HCT116 (cell line): ENCODE measurements at places on chromosomes 16 and 17. TPM values are rescaled to one million over a fixed set of nuclear protein-coding genes. Genes with fewer than 3 reads are reported as not detected.

The SULT1A3 gene
- 23.5 TPM for total RNA-seq

The KLHL10 gene
- total RNA-seq: not detected

The SAMD14 gene
- total RNA-seq: 1.5 TPM

The TMC8 gene
- 7.8 TPM for total RNA-seq

The MVD gene
- 119 TPM for total RNA-seq

The GRB2 gene
- total RNA-seq: 146 TPM

GRCh38 chr17:32835291-32835761 is 41.6 kb downstream of the MYO1D start:
- DNase-seq: no peak

DNA sequence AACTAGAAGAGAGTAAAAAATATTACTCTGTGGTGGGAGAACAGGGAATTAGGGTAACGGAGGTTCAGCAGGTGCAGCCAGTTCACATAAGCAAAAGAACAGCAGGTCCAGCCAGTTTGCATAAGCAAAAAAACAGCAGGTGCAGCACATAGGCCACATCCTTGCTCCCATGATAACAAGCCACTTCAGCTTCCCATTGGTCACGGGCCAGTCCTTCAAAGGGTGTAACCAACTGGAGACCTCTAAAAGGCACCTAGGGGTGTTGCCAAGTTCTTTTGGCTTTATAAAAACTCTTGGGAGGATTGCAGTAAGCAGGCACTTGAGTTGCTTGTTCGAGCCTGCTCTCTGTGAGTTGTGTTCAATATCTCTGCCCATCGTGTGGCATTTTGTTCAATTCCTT is 488.1 kb downstream of the XYLT1 start:
- no peak for DNase-seq

GRCh38 chr17:18860161-18860972 is 2.4 kb downstream of the PRPSAP2 start:
- DNase-seq: no peak

DNA sequence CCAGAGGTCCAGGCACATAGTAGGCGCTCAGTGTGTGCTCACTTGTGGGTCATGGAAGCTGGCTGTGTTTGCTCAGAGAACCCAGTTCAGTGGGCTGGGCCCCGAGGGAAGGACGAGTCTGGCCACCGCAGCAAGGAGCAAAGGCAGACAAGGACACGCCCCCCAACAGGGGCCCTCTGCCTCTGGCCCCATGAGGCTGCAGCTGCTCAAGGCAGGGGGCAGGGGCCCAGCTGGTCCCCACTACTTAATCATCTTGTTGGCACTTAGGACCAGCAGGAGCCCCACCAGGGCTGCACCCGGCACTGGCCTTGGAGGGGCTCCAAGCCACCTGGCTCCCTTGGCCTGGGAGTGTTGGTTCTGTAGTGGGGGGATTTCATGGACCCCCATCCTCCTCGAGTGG is 16.1 kb downstream of the KCNJ12 start:
- no peak for DNase-seq

DNA sequence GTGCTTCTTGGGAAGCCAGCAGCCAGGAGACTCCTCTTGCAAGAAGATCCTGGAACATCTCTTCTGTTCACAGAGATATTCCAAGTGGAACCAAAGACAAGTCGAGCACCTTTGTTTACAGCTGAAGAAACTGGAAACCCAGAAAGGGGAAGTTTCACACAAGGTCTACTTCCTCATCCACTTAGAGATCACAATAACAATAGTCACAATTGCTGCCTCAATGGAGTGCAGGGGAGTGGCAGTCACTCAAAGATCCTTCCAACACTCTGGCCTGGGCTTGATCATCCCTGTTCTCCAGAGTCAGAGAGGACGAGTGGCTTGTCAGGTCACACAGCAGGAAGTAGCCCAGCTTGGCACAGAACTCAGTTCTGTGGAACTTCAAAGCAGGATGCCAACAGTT is 46.9 kb upstream of the SIAH1 start:
- DNase-seq: no peak

GRCh38 chr16:30853758-30854157 is 40.1 kb downstream of the BCL7C start:
- no peak for DNase-seq

DNA sequence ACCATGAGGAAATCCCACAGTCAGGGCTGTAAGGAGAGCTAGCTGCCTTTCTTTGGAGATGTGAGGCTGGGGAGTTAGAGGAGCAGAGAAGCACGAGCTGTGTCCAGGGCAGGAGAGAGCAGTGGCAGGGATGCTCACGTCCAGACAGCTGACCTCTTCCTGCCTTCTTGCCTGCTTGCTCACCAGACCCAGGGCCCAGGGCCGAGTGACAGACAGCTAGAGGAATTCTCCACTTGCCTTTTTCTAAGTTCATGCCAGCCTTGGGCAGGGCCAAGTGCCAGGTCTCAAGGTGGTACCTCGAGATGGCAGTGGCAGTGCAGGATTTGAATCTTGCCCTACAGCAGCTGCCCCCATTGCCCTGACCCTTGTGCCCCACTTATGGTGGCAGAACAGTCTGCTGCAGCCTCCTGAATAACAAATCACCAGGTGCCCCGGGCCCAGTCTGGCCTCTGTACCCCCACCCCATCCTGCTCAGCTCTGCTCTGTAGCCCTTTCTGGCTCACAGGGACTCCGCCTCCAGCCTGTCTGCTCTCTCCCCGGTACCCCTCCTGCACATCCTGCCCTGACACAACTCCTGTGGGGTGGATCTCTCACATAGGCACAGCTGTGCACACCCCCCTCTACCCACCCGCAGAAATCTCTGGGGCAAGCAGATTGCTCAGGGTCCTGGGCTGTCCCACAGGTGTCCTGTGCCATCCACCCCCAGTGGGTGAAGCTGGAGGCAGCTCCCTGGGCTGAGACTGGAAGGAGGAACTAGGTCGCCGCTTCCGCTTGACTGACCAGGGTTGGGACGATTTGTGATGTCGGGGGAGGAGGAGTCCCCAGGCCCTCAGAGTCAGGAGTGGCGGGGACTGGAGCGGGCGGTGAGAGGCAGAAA is 25.9 kb downstream of the GRIN2C start:
- no peak for DNase-seq

- DNase-seq: no peak
Measured at GRCh38 chr17:2144701-2145100, 89.8 kb downstream of the HIC1 start.

DNA sequence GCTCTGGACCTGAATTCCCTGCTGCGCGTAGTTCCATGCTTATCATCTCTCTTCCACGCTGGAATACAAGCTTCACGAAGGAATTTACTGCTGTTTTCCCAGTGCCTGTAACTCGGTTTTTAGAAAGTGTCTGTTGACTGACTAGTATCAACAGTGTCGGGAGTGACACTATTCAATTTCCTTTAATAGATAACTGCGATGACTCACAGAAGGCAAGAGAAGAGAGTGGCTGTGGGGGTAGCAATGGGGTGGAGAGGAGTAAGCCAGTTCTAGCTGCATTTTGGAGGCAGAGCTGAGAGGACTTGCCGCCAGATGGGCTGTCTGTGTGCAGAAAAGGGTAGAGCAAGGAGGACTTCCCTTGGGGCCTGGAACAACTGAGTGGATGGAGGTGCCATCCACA is 25.2 kb downstream of the B4GALNT2 start:
- DNase-seq: no peak

- no peak for DNase-seq
Measured at GRCh38 chr16:88351491-88352101, 31.2 kb upstream of the ZNF469 start.

DNA sequence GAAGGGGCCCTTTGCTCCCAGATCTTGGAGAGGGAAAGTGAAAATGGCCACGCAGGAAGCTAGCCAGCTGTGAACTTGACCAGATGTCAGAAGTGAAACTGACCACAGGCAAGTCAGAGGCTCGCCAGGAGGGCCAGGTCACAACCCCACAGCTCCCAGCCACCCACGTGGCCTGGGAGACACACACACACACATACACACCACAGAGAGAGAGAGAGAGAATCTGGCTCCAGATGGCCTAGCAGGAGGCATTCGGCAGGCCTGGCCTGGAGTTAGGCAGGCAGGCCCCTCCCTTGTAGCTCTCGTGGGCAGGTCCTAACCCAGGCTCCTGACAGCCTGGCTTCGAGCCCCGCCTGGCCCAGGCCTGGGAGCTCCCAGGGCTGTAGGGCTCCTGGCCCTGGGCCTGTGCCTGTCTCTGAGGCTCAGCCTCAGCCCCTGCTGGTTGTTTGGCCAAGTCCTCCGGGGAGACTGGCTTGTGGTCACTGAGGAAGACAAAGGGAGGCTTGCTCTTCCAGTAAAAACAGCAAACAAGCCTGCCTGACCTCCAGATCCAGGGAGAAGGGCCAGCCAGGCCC is 20.2 kb downstream of the NGFR start:
- peak; percentile 36 for DNase-seq

DNA sequence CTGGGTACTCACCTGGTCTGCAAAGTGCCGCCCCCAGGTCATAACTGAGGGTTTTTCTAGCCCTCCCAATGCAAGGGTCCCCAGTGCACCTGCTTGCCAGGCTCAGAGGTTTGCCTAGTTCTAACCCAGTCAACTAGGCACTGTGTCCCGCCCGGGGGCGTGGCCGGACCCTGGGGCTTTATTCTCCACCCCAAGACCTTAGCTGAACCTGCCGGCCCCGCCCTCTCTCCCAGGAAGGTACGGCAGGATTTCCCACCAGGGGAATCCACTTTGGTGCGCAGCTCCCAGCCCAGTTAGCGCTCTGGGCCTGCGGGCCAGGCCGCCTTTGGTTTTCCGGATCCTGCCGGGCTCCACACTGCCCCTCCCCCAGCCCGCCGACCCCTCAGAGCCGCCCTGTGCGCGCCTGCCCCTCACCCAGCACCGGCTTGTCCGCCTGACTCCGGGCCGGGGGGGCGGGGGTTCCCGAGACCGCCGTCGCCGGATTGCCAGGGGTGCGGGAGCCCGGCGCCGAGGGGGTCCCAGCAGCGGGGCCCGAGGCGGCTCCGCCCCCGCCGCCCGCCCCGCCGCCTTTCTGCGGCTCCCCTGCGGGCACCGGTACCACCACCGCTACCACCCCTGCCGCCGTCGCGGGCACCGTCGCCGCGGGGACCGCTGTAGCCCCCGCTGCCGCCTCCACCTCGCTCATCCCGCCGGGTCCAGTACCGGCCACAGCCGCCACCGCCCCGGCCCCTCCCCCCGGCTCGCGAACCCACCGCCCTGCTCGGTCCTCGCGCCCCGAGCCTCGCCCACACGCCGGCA is 424 bp downstream of the YBX2 start:
- DNase-seq: no peak

DNA sequence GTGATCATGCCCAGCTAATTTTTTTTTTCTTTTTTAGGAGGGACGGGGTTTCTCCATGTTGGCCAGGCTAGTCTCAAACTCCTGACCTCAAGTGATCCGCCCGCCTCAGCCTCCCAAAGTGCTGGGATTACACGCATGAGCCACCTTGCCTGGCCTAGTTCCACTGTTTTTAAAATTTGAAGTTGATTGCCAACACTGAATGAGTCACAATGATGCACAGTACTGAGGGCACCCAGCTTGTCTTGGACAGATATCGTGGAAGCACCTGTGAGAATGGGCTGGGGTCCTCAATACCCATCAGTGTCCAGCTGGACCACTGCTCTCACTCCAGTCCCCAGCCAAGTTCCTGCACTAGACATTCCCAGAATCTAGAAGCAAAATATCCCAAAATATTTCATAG is 2.5 kb downstream of the KNOP1 start:
- no peak for DNase-seq

DNA sequence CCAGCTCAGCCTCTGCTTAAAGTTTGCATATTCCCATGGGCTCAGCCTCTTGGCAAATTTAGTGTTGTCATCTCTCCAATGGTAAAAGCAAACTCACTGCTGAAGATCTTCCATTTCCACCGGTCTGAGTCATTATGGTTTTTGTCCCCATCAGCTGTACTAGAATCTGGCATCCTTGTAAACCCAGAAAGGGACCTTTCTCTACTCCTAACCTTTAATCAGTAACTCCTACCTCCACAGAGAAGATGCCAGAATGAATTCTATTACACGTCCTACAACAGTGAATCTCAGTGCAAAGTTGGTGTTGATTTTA is 45.8 kb downstream of the ZNF652 start:
- DNase-seq: no peak

DNA sequence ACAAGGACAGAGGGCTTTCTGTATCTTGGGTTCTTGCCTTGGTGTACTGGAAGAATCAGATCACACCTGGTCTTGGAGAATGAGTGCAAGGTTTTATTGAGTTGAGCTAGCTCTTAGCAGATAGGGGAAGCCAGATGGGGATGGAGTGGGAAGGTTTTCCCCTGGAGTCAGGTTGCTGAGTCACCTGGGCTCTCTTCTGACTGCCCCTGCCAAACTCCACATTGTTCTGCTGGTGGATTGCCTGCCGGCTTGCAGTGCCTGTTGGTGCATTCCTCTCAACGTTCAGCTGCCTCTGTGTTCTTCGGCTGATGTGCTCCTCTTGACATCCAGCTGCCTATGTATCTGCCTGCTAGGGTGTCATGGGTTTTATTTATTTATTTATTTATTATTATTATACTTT is 1431.1 kb downstream of the CDH8 start:
- DNase-seq: no peak

DNA sequence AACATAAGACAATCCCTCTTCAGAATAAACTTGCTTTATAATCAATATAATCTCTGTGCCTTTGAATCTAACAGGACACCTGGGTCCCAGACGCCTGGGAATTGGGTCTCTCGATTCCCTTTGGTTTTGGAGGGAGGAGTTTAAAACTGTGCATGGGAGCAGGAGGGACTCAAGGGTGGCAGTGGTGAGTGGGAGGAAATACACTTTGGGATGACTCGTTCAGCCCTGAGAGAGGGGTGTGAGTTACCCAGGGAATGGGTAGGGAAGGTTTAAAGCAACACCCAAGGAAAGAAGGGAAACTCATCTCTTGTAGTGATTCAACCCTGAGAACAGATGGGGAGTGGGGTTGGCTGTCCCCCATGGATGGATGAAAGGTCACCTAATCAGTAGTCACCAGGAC is 1.6 kb downstream of the RANGRF start:
- DNase-seq: no peak
